ENCODE measurements at places on chromosomes 6 and 20.

DNA sequence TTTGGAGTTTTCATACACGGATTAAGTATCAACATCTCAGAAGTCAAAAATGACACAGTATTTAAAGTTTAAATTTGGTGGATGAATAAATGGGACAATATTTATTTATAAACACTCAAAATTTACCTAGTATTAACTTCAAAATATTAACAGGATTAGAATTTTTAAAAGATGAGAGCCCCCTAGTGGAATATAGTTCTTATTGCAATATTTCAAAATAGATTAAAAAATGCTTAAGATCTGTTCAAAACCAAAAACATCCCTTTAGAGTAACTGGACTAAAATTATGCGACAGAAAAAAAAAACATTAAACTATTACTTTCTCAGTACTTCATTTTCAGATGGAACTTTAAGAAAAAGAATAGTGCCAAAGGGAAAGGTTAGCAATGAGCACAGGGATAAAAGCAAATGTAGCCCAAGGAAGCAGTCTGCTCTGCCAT, 56.6 kb downstream of the SNX14 start:
- peak; percentile 11 for DNase-seq

GRCh38 chr6:13831615-13832014, 17.3 kb upstream of the MCUR1 start:
- no peak for DNase-seq

GRCh38 chr6:143965503-143966171, 42.4 kb downstream of the PLAGL1 start:
- DNase-seq: no peak

DNA sequence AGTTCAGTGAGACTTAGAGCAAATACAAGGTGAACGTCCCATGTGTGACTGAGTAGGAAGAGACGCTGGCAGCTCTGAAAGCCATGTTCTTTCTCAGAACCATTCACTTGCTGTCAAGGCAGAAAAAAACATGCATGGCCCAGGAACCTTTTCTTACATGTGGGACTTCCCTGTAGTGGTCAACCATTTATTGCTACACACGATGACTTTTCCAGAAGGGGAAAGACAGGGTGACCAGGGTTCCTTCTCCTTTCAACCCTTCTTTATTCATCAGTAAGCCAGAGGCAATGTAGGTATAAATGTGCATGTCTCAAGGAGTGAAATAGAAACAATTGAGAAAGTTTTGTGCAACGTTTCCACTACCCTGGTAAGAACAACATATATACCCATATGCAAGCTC, 189.0 kb downstream of the NFATC2 start:
- no peak for DNase-seq

DNA sequence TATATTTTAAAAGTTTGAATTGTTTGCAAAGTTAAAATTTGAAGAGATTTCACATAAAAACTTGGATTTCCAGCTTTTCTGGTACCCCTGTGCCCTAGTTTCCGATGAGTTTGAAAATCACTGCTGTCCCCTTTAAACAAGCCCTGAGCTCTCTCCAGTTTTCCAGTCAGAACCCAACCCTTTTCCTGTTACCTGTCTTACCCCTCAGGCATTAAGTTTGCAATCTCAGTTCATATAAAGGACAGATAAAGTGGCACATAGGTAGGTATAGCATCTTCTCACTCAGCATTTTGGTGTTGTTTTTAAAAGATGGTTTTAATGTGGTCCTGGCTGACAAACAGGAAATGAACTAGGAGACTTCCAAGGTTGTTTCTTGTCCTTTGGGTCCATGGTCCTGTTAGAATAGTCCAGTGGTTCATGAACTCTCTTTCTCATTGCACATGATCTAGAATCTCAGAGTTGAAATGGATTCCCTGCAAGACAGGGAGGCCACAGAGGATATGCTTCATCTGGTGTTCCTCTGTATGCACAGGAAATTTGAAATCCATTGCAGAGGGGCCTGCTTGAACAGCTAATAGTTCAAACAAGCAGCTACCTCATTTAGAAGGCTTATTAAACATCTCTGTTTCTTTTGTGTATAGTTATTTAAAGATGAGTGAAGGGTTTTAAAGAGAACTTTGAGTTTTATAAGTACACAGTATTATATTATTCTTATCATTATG, 82.7 kb downstream of the JAG1 start:
- no peak for DNase-seq

GRCh38 chr6:72083976-72084375, 197.6 kb downstream of the RIMS1 start:
- DNase-seq: no peak

DNA sequence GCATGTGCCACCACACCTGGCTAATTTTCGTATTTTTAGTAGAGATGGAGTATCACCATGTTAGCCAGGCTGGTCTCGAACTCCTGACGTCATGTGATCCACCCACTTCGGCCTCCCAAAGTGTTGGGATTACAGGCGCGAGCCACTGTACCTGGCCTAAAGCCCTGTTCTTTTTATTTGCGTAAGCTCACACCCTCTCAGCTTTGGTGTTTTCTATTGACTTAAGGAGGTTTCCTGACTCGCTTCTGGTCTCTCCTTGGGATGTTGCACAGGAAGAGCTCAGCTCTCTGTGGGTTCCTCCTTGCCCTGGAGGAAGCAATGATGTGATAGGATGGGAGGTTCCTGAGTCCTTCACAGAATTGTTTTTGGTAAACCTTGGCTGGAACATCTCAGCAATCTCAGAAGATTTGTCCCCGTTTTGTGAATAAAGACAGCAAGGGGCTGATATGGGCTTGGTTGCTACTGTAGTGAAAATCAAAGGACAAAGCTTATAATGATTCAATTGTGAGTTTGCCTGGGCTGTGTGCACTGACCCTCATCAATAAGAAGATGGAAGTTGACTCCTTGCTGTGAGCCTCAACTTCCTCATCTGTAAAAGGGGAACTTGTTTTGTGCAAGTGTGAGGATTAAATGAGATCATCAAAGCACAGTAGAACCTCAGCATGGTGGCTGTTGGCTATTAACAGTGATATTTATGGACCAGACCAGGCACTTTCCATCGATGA, 27.0 kb downstream of the TOX2 start:
- DNase-seq: no peak

DNA sequence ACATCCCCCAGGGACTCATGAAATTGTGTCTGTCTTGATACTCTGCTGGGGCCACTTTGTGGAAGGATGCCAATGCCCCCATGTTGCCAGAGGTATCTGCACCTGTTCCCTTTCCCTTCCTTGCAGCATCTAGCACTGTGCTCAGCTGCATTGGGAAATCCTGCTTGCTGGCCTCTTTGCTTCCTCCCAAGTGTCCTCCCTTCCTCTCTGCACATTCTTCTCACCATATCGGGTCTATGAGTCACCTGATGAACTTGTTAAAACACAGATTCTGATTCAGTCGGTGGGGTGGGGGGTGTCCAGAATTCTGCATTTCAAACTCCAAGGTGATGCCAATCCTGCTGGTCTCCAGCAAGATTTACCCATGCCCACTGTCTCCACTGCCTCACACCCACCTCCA, 467.8 kb downstream of the PTPRT start:
- no peak for DNase-seq

GRCh38 chr6:144148886-144149285, 1.4 kb upstream of the STX11 start:
- no peak for DNase-seq

- no peak for DNase-seq
Measured at GRCh38 chr20:62621251-62622110, 20.8 kb upstream of the SLCO4A1 start.

- DNase-seq: no peak
Measured at GRCh38 chr20:2740702-2741101, 48.1 kb downstream of the EBF4 start.

- no peak for DNase-seq
Measured at GRCh38 chr6:45676380-45676779, 298.6 kb upstream of the SUPT3H start.

- no peak for DNase-seq
Measured at GRCh38 chr6:42409581-42409980, 42.1 kb downstream of the TRERF1 start.

GRCh38 chr6:48641544-48641943, 530.5 kb upstream of the PTCHD4 start:
- peak; percentile 16 for DNase-seq

- peak; percentile 52 for DNase-seq
Measured at GRCh38 chr6:150866991-150867501, 1.5 kb downstream of the MTHFD1L start.

DNA sequence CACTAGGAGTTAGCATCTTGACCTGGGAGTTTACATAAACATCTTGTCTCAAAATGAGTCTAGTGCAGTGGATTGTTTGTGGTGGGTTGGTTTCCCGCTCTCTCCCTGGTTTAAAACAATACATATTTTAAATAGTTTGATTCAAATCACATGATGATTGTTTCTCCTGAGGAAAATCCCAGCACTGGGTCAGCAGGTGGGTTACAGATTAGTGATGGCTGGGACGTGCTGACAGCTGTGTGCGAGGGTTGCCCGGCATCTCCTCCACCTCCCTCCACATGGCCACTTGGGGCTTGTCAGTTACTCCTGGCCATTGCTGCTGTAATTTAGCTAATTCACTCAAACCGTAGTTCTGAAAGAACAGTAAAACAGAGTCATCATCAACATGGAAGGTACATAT, 306.4 kb upstream of the CITED2 start:
- no peak for DNase-seq

DNA sequence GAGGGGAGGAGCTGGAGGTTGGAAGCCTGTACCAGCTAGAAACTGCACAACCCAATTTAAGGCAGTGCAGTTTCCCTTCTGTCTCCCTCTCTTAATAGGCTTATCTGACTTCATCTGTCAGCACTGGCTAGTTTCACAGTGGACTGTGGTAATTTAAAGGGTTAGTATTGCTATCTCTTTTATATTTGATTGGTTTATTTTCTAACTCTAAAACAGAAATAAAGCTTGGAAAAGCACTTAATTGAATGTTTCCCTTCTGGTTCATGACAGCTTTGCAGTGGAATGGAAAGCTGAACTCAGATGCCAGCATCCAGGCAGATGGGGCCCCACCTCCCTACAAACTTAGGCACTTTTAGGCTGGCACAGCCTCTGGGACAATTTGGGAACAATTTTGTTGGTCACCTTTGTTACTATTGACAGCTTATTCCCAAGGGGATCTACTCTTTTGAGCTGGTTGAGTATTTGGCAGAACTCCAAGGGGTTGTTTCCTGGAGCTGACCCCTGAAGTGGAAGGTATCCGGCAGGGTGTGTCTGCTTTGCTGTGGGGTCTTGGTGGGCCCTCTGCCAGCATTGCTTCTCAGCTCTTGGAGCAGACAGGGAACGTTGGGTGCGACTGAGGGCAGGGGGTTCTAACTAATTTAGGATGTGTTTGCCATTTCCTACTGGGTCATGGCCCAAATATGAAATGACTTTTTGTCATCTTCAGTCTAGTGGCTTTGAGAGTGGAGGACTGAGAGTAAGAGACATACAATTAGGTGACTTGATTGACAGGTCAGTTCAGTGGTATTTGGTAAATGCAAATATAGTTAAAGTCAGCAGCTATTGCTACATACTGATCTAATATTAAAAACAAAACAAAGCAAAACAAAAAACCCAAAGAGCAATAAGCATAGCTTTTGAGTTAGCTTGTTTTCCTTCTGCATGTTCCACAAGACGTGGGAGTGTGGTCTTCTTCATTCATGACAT, 9.3 kb downstream of the SH3BGRL2 start:
- no peak for DNase-seq

DNA sequence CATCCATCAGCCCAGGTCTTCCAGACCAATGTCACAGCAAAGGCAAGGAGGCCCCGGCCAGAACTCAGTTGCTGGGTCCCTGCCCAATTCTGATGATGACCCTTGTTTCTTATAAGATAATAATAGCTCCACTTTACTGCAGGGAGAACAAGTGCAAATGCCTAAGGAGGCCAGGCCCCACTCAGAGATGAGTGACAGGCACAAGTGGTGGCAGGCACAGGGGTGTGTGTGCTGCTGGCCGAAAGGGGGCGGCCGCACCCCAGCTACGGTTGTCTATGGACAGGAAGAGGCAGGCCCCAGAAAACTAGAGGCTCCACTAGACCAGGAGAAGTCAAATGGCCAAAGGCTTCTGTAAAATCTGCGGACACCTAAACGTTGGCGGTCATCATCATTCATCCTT, 28.6 kb downstream of the GNAS-AS1 start:
- no peak for DNase-seq

DNA sequence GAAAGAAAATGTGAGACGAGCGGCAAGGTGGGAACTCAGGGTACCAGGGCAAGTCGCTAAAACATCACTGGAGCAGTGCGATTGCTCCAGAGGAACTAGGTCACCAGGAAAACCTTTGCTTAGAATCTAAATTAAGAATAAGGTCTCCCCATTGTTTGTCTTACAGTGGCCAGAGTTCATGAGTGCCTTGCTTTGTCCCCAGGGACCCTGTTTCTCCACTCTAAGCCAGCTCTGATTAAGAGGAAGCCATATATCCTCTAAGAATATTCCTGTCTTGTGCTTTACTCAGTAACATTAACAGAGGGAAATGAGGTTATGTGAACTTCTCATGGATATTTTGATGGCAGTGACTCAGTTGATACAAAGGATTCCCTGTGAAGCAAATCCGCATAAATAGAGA, 305.8 kb downstream of the CD83 start:
- DNase-seq: no peak

Data from kidney glomerular epithelial cell (primary cell).